IMR-90 (cell line): ENCODE measurements at places on chromosomes 3 and 15.
A peak's percentile ranks its signal among the peaks of the same experiment; 100 is the strongest.

GRCh38 chr15:95869920-95870319, 460.6 kb upstream of the NR2F2 start:
- no peak for DNase-seq
- no peak overlapping the region for H3K4me3 ChIP-seq
- H3K27me3 ChIP-seq = no peaks in the 10 kb centered on the region
- no peaks in the 10 kb centered on the region for H3K36me3 ChIP-seq

- peaks cover 5% of the 10 kb centered on the region for H3K4me1 ChIP-seq
- peak; percentile 41 for DNase-seq
- no peak overlapping the region for H3K27ac ChIP-seq
- H3K4me3 ChIP-seq = no peak overlapping the region
- no peaks in the 10 kb centered on the region for H3K27me3 ChIP-seq
These were observed 12.9 kb downstream of the EIF2AK4 start for GRCh38 chr15:39946862-39947261.

DNA sequence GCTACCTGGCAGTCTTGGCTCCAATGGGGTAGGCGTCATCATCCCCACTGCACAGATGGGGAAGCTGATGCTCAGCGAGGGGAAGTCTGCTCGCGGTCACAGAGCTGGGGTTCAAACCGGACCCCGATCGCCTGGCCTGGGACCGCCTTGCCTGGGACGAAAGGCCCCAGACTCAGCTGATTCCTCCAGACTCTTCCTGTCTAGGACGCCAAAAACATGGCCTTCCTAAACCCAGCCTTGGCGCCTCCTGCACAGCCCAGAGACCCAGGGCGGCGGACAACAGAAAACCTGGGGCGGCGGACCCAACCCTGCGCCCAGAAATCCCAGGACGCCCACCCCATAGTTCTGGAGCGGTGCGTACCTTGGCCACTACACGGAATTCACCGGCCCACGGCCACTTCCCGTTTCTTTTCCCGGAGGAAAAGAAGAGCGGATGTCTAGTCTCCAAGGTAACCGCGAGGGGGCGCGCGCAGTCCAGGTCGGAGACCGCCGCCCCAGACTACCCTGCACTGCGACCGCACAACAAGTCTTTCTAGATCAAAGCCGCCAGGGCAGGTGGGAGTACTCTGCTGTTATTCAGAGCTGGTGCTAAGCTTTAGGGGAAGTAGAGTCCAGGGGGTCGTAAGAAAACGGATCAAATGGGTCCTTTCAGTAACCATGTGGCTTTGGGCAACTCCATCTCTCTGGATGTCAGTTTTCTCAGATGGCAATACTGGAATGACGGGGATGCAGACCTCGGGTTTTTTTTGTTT, 4.9 kb upstream of the IL17RD start:
- peak overlapping the region; percentile 43 for H3K4me3 ChIP-seq
- no peaks in the 10 kb centered on the region for H3K36me3 ChIP-seq
- peak; percentile 52 for DNase-seq
- H3K27ac ChIP-seq = no peak overlapping the region
- H3K27me3 ChIP-seq = peaks cover 20% of the 10 kb centered on the region

DNA sequence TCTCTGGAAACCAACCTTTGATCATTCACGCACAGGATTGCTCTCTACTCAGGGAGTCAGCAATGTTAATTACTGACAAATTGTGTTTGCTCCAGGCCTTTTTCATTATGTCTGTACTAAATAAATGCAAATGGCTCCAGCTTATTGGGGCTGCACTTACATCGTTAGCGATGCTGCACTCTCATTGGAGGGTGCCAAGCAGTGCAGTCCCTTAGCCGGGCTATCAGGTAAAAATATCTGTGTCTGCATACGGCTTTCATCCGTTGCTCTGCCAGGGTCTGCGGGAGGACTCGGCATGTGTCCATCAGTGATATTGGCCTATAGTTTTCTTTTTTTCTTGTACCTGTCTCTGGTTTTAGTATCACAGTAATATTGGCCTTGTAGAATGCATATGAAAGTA, 471.5 kb upstream of the CADM2 start:
- H3K36me3 ChIP-seq = no peaks in the 10 kb centered on the region
- no peaks in the 10 kb centered on the region for H3K27me3 ChIP-seq
- no peak for DNase-seq
- no peak overlapping the region for H3K27ac ChIP-seq
- no peaks in the 10 kb centered on the region for H3K4me1 ChIP-seq

DNA sequence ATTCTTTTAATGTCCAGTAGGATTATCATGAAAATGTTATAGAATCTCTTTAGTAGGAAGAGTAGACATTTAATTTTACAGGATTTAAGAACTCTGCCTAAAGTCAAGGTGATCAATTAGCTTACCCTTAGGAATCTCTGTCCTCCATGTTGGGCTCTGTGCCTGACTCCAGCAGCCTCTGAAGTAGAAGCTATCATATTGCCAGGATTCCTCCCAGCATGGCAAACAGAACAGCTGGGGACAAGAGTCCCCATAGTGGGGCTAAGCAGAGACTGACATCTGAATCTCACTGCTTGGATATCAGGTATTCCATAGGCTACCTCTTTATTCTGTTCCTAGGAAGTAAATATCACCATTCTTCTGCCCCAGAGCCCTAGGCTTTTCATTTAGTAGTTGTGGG, 1.5 kb downstream of the SLC15A2 start:
- DNase-seq = no peak
- H3K36me3 ChIP-seq = no peaks in the 10 kb centered on the region
- H3K27ac ChIP-seq = no peak overlapping the region
- H3K4me3 ChIP-seq = no peak overlapping the region

GRCh38 chr3:128276577-128277183, 123.4 kb downstream of the EEFSEC start:
- no peak overlapping the region for H3K4me3 ChIP-seq
- no peaks in the 10 kb centered on the region for H3K36me3 ChIP-seq
- H3K27ac ChIP-seq = no peak overlapping the region
- no peak for DNase-seq

DNA sequence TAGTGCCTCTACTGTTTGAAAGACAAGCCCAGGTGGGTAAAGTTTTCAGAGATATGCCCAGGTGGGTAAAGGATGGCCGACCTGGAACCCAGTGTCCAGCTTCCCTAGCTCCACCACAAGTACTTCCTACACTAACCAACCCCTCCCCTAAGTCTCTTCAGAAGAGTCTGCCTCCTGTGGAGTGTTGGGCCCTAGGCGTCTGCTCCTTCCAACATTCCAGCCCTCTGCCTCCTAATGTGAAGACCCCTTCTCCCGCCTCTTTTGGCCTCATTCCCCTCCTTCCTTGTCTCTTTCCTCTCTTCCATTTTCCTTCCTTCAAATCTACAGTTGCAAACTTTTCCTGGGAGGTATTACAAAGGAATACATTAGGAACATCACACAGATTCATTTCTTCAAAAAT, 38.6 kb downstream of the CNTN3 start:
- H3K27me3 ChIP-seq = no peaks in the 10 kb centered on the region
- no peaks in the 10 kb centered on the region for H3K4me1 ChIP-seq
- H3K4me3 ChIP-seq = no peak overlapping the region
- H3K36me3 ChIP-seq = no peaks in the 10 kb centered on the region

- H3K27ac ChIP-seq = no peak overlapping the region
- H3K4me1 ChIP-seq = no peaks in the 10 kb centered on the region
- H3K4me3 ChIP-seq = no peak overlapping the region
- H3K36me3 ChIP-seq = peaks cover 42% of the 10 kb centered on the region
These were observed 12.5 kb downstream of the PFKFB4 start for GRCh38 chr3:48544141-48544540.

- H3K27ac ChIP-seq = no peak overlapping the region
- no peaks in the 10 kb centered on the region for H3K36me3 ChIP-seq
- DNase-seq = no peak
- H3K4me3 ChIP-seq = no peak overlapping the region
- no peaks in the 10 kb centered on the region for H3K4me1 ChIP-seq
These were observed 87.1 kb upstream of the PLSCR4 start for GRCh38 chr3:146337991-146338390.

DNA sequence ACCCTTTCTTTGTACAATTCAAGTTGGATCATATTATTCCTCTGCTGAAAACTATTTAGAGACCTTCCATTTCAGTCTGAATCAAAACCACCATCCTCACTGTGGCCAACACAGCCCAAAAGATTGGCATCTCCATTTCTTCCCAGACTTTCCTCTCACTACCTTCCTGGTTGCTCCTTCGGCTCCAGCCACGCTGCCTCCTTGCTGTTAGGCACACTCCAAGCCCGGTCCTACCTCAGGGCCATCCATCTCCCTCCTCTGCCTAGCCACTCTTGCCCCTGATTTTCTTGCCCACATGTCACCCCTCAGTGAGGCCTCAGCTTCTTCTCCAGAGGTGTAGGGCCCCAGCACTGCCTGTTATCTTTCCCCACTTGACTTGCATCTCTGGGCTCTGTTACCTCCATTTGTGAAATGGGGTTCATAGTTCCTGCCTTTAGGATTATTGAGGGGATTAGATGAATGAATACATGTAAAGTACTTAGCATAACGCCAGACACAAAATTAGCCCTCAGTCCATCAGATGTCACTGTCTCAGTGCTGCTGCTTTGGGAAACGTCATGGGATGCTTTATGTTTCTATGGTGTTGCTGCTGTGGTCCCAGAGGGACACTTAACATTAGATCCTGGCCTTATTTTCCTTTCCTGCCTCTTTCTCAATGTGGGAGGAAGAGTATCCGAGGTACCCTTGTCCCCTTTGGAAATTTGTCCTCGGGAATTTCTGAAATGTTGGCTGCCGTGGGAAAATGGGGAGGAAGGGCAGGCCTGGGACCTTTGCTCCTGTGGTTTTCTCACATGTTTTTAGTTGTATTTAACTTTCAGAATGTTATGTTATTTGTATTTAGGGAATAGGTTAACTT, 31.3 kb downstream of the SNRK start:
- no peak overlapping the region for H3K4me3 ChIP-seq
- no peak overlapping the region for H3K27ac ChIP-seq
- H3K27me3 ChIP-seq = no peaks in the 10 kb centered on the region
- no peak for DNase-seq

DNA sequence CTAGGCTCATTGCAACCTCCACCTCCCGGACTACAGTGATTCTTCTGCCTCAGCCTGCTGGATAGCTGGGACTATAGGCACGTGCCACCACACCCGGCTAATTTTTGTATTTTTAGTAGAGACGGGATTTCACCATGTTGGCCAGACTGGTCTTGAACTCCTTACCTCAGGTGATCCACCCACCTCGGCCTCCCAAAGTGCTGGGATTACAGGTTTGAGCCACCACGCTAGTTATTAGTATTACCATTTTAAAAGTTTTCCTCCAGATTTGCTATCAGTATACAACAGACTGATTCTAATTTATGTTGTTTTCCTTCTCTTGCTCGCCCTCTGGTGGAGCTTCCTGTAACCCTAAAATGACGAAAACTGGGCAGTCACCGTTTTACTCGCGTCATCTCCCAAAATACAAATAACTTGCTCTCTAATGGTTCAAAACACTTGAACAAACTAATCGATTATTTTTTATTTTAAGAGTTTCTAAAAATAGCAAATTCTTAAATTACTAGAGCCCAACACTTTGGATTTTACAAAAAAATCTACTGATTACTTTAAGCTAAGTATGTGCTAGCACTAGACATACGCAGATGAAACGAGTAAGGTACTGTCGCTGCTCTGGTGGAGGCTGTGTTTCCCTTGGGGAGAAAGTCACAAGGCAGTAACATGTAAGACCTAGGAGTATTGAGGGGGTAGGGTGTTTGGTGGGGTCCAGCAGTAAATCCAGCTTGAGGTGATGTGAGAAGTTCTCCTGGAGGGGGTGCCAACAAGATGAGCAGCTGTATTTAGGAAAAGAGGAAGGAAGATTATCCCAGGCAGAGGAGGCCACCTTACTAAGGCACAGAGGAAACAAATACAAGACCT, 203.3 kb downstream of the MBNL1 start:
- no peak overlapping the region for H3K27ac ChIP-seq
- peak; percentile 54 for DNase-seq
- H3K4me1 ChIP-seq = no peaks in the 10 kb centered on the region
- H3K4me3 ChIP-seq = no peak overlapping the region

DNA sequence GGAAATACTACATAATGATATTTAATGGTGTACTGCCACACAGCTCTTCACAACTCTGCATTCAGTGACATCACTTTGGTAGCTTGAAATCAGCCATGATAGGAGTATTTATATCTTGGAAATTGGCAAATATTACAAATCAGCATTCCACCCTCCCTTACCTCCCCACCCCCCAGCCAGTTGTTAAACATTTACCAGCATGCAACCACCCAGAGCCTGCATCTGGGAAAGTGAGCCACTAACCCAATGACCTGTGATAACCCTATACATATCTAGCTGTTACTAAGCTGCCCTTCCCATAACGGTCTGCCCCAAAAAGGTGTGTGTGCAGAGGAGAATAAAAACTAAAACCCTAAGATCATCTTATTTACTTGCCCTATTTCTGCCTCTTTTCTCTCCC, 44.6 kb upstream of the SATB1 start:
- H3K36me3 ChIP-seq = no peaks in the 10 kb centered on the region
- no peaks in the 10 kb centered on the region for H3K4me1 ChIP-seq
- no peak overlapping the region for H3K27ac ChIP-seq
- no peak overlapping the region for H3K4me3 ChIP-seq
- no peak for DNase-seq

DNA sequence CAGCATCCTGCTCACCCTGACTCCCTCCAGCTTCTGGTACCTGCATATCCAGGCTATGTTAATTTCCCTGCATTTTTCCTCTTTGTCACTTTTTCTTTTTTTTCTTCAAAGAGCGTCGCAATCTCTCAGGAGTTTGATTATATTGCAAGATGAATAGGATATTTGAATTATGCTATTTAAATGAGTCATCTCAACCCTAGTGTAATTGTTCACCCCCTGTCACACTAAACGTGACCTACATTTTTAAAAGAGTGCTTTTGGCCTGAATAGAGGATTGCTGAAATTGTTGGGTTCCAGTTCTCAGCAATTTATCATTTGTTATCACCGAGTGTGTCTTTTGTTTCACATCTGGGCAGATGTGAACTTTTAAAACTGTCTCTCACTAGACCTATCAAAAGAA, 294.7 kb downstream of the SOX2 start:
- H3K27ac ChIP-seq = no peak overlapping the region
- no peaks in the 10 kb centered on the region for H3K36me3 ChIP-seq
- no peaks in the 10 kb centered on the region for H3K27me3 ChIP-seq
- H3K4me3 ChIP-seq = no peak overlapping the region
- no peak for DNase-seq

DNA sequence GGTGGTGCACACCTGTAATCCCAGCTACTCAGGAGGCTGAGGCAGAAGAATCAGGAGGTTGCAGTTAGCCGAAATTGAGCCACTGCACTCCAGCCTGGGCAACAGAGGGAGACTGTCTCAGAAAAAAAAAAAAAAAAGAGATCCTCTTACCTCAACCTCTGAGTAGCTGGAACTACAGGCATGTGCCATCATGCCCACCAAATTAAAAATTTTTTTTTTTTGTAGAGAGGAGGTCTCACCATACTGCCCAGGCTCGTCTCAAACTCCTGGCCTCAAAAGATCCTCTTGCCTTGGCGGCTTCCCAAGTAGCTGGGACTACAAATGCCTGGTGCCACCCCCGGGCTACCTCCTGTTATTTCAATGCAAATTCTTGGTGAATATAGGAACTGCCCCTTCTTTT, 1.5 kb downstream of the UMPS start:
- peaks cover 2% of the 10 kb centered on the region; the same call in 1 of the 2 replicates for H3K36me3 ChIP-seq
- H3K27ac ChIP-seq = no peak overlapping the region
- DNase-seq = no peak
- H3K27me3 ChIP-seq = no peaks in the 10 kb centered on the region
- no peaks in the 10 kb centered on the region for H3K4me1 ChIP-seq
- H3K4me3 ChIP-seq = no peak overlapping the region

- no peak overlapping the region for H3K4me3 ChIP-seq
- no peak for DNase-seq
- no peaks in the 10 kb centered on the region for H3K4me1 ChIP-seq
- no peaks in the 10 kb centered on the region; the same call in none of the 2 replicates for H3K27me3 ChIP-seq
- H3K27ac ChIP-seq = no peak overlapping the region
These were observed 118.4 kb upstream of the TPRG1 start for GRCh38 chr3:189053322-189053721.
